ENCODE measurements at places on chromosomes 7 and 10.
A peak's percentile ranks its signal among the peaks of the same experiment; 100 is the strongest.

- no peak for DNase-seq
These were observed 5.0 kb downstream of the TCF7L2 start for GRCh38 chr10:112954974-112955581.

DNA sequence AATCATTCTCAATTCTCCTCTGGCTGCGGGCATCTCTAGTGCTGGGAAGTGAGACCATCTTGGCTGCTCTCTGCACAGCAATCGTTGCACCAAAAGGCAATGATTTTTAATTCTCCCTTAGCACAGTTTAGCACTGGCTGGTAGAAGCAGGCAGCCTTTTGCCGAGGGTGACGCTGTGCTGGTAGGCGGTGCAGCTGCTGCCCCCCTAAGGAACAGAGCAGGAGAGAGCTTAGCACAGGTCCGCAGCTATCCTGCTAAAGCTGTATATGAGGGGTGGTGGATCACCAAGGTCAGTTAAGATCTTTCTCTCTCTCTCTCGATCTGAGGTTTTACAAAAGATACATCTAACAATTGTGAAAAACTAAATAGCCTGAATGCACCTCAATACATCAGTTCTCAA, 390.1 kb downstream of the GATA3 start:
- peak; percentile 56 for DNase-seq

- no peak for DNase-seq
These were observed 52.8 kb downstream of the CFAP46 start for GRCh38 chr10:132889556-132889955.

- no peak for DNase-seq
These were observed 62.1 kb upstream of the PRKAR2B start for GRCh38 chr7:106982415-106982814.

DNA sequence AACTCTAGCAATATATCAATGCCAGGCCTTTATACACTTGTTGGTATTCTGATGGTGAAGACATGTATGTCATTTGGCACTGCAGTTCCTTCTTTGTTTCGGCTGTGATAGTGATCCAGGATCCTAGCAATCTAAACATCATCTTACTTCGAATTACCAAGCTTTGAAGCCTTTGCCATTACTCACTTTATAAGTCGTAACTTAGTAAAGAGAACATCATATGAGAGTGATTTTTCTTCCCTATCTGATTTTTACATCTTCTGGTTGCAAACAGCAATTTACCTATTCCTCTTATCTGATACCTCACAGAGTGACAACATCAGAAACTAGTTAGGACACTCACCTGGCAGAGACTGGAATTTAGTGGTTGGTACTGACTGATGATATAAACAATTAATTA, 7.6 kb upstream of the BPGM start:
- no peak for DNase-seq

DNA sequence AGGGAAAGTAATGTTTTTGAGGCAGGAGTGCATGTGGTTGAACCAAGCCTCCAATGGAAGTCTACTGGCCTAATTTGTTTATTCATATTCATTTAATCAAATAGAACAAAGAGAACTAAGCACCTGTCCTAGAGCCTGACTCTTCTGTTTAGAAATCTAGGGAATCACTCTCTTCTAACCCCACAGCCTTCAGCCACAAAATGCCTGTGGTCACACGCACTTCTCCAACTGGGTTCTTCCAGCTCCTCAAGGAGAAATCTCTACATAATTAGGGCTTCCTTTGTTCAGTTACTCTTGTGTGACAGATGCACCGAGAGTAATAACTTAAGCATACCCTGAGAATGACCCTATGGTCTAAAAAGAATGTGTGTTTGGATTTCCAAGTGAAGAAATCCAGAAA, 133.7 kb upstream of the NAMPT start:
- no peak for DNase-seq

- DNase-seq, result no peak
These were observed 6.5 kb downstream of the NACAD start for GRCh38 chr7:45082031-45082830.

DNA sequence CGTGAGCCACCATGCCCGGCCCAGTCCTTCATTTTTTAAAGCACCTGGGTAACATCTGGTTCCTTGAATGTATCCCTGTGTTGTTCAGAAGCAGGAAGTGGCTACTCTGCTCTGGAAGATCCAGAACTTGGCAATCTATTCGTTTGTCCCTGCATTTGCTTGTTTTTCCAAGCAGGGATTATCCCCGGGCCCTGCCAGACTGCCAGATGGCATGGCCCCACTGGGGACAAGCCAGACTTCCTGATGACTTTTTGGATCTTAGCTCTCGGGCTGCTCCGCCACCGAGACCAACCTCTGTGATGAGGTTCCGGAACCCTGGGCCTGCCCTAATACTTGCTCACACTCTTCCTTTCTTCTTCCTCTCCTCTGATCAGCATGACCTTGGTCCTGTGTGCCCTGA, 496.7 kb downstream of the TYW1 start:
- no peak for DNase-seq

DNA sequence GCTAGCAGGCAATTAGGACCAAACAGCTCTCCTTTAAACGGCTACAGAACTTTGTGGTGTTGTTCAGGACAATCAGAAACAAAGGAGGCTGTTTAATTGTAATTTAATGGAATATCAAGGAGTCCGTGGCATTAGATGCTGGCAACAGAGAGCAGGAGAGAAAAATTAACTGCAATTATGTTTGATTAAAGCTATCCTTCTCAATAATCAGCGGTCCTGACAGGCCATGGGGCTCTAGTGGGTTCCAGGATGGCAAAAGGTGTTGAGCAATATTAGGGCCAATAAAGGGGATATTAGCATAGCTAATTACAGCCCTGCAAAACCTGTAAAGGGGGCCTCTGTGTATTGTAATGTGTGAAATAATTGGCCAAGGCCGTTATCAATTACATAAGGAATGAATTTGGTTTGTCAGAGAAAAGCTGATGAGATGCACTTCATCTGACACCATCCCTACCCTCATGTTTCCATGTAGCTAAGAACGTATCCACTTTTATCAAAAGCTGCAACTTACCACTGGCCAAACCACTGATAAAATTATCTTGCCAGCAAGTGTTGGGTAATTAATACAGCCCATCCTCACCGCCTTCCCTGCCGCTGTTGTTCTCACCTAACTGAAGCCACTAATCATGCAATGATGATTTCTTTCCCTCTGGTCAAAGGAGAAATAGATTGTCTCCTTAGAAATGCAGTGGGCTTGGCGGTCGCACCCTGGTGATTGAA, 81.6 kb downstream of the EBF3 start:
- no peak for DNase-seq

DNA sequence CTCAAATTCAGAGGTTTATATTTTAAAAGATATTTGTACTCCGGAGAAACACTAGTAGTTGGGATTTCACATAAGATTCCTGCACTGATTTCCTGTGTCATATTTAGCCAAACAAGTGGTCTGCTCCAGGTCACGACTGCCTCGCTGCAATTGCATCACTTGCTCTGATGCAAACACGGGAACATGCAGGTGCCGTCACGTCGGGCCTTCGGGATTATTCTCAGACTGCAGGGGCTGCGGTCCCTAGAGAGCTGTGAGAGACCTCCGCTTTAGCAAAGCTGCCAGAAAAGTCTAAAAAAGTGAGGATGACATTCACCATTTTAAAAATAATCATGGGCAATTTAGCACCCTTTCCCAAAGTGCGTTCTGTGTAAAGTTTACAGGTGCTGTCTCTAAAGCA, 93.5 kb upstream of the DDC start:
- DNase-seq, result no peak

DNA sequence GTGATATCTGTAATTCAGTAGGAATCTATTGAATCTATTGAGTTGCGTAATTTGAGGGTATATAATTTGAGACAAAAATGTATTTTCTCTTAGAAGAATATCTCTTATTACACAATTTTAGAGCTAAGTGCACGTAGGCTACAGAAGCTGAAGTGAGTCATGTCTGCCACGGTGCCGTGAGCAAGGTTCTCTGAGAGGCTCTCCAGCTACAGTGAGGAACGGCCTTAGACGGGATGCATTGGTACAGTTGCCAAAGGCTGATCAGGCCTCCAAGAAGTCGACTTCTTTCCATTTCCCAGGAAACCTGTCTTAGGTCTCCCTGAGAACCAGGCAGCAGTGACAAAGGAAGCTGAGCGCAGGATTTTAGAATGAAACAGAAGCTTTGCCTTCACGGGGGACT, 28.6 kb downstream of the TCERG1L start:
- no peak for DNase-seq

DNA sequence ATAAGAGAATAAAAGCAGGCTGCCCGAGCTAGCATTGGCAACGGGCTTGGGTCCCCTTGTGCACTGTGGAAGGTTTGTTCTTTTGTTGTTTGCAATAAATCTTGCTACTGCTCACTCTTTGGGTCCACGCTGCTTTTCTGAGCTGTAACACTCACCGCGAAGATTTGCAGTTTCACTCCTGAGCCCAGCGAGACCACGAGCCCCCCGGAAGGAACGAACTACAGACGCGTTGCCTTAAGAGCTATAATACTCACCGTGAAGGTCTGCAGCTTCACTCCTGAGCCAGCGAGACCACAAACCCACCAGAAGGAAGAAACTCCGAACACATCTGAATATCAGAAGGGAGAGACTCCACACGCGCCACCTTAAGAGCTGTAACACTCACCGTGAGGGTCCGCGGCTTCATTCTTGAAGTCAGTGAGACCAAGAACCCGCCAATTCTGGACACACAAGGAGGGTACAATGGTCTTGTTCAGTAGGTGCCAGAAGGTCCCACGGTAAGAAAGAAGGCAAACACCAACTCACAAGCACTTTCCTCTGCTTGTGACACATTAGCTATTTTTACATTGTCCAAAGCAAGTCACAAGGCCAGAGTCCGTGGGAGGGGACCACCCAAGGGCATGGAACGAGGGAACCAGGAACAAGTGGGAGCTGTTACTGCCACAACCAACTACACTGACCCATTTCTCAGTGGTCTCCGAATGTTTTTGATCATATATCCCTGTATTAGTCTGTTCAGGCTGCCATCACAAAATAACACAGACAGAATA, 29.2 kb upstream of the CACUL1 start:
- DNase-seq, result no peak

GRCh38 chr7:28152594-28152993, 28.0 kb downstream of the JAZF1 start:
- no peak for DNase-seq

GRCh38 chr7:28835800-28836199, 122.3 kb downstream of the TRIL start:
- DNase-seq, result no peak

DNA sequence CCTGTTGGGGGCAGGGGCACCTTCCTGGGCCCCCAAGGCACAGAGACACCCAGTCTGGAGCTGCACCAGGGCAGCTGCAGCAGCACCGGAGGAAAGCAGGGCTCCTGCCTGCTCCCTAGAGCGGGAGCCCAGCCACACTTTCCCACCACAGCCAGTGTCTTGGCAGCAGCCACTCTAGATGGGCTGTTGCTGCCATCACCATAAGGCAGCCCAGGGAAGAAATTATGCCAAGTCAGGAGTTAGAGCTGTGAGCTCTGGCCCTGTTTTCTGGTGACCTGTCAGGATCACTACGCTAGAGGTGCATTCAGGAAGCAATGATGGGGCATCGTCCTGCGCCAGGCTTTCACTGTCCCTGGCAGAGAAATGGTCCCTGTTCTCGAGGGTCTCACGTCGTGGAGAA, 38.0 kb upstream of the ZNRF2 start:
- DNase-seq, result no peak

DNA sequence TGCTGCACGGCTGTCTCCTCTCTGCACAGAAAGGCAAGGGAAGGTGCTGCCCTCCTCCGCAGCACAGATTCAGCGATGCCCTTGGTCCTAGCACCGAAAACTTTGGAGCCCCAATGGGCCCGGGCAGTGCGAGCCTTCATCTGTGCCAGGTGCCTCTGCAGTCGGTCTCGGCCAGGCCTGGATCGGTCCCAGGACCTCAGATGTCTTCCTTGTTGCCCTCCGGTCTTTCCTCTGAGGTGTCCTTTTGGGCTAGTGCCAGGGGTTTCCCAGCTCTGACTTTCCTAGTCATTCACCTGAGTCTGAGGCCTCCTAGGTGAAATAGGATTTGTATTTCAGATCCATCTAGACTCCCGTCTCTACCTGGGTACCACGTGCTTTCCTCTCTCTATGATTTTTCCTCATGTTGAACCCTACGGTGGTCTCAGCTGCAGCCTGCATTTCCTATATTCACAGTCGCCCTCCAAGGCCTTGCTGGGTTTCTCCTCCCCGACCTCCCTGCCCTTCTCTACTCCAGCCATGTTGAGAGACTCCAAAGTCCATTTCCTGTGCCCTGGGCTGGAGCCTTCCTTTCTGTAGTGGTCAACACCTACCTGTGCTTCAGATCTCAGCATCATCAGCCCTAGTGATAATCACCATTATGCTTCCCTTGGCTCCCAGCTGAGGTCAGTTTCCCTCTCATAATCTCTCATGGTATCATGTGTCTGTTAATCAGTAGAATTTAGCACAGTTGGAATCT, 92.0 kb upstream of the PRSS58 start:
- no peak for DNase-seq

GRCh38 chr10:101228966-101229265, 347 bp downstream of the LBX1 start:
- peak; percentile 68 for DNase-seq

All from ecto neural progenitor cell (in vitro differentiated cells).